ENCODE measurements at places on chromosomes 5 and 9.

DNA sequence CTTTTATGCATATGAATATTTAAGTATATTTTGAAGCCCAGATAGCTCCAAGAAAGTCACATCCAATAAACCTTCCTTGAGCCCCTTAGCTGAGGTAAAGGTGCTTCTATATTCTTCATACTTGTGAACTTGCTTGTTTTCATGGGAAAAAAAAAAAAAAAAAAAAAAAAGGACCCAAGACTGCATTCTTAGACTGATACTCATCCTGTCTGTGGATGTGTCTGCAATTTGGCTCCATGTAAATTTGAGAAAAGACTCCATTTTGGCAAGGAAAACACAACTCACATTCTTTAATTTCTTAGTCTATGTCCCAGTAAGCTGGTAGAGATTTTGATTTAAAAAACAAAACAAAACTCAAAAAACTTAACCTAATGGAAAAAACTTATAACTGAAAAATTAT is 238.3 kb downstream of the FBXL17 start:
- no peak for DNase-seq

DNA sequence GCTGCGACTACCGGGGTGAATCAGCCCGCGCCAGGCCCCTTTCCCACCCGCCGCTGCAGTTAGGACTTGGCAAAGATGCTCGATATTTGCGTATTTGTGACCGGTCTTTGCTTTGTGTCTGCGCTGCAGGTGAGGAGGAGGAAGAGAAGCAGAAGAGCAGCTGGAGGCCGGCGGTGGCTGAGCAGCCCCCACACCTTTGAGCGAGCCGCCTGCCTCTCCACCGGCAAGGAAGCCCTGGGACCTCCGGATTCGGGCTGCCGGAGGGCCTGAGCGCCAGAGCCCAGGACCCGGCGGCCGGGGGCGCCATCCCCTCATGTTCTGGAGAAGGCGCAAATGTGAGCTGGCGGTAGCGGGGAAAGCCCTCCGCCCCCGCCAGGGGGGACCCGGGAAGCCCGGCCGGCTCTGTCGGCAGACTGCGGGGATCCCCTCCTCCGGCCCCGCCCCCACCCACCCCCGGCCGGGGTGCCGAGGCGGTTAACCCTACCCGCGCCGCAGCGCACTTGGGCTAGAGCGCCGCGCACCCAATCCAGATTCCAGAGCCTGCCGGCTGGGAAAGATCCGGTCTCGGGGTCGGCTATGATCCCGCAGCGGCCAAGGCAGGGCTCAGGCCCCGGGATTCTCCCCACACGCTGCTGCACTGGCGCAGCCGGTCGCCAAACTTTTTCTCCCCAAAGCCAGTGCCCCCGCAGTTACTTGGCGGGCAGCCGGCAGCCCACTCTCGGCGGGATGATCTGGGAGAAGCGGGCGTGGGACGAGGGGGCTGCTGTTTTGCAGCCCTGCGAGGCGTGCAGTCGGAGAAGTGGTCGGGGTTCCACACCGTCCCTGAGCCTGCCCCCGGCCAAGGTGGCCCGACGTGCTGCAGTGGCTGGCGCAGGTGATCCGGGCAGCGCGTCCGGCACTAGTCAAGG is 800 bp upstream of the KCNN2 start:
- DNase-seq, result peak; percentile 17

- DNase-seq, result no peak
Observed at GRCh38 chr5:77231471-77232138, 21.1 kb downstream of the PDE8B start.

DNA sequence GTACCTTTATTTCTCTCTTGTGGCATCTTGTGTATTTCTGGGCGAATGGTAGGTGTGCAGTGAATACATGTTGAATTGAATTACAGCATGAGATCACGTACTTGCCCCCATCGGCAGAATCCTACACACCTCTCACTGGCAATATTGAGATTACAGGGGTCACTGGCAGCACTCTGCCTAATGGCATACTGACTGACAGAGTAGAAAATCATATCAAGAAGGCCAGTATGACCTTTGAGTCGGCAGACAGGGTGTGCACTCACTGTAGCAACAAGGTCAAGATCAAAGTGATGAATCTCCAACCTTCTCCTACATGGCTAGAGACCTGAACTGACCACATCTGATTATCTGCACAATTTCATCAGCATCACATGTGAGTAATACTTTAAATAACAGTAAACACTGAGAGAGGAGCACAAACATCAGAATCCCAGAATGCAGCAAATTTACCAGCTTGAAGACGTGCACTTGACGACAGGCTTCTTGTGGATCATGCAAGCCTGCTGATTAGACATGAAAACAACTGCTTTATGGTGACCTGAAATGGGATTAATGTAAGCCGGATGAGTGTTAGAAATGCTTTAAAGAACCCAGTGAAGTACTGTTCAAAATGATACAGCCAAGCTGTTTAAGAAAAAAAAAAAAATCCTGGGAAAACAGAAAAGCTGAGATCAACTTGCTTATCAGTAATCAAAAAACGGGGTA is 267.1 kb upstream of the EFNA5 start:
- no peak for DNase-seq

GRCh38 chr9:4287886-4288588 is 11.8 kb downstream of the GLIS3 start:
- no peak for DNase-seq

DNA sequence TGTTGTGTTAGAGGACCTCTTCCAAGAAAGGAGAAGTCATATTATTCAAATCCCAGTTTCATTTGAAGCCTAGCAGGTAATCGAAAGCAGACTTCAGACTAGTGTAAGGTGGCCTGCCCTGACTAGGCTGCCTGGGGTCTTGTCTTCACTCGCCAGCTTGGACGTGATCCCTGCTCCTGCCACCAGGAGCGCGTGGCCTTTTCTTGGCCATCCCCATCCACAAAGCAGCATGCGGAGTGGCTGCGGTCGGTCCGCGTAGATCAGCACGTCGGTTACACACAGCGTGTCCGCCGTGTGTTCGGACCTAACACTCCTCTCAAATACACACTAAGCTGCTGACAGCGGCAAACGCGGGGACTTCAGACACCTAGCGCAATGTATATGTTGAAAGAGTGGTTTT is 37.3 kb downstream of the CFAP77 start:
- no peak for DNase-seq

GRCh38 chr5:89441965-89442364 is 559.0 kb upstream of the MEF2C start:
- no peak for DNase-seq

- DNase-seq, result no peak
Observed at GRCh38 chr9:132873403-132873802, 4.7 kb downstream of the AK8 start.

DNA sequence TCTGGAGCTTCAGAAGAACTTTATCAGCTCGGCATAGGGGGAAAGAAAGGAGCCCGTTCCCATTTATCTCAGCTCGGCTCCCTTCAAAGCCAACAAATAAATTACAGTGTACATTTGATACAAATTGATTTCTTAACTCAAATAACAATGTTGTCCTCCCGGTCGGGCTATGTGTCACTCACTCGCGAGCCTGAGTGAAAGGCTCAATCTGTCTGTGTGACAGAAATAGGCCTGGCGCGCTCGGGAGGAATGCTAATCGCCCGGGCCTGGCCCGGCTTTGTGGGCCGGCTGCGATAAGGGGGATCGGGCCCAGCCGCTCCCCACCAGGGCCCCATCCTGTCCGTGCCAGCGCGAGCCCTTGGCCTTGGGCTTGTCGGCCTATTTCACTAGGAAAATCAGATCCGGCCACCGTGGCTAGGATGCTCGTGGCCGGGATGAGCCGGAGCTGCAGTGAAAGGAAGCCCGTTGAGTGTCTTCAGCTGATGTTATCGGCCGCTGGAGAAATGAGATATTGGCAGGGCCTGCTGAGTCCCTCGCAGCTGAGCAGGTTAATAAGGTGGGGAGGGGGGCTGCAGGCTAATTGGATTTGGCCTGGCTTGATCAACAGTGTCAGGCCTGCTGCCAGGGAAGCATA is 258.7 kb downstream of the IRX1 start:
- DNase-seq, result no peak

DNA sequence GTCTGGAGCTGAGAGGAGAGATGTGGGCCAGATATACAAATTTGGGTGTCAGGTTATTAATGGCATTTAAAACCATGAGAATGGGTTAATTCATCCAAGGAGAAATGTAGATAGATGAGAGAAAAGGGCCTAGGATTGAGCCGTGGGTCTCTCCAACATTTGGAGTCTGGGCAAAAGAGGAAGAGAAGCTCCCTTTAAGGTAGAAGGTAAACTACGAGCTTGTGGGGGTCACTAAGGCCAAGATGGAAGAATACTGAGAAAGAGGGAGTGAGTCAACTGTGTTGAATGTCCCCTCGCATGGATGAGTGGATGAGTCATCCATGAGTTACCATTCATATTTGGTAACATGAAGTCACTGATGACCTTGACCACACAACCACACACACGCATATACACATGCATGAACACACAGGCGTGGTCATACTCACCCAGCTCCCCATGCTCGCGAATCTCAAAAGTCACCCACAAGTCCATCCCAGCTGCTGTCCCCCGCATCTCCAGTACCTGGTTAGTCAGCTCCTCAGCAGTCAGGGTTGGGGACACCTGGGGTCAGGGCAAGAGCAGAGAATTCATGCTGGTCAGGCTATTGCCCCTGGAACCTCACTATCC is 6.8 kb upstream of the FCHSD1 start:
- DNase-seq, result no peak

GRCh38 chr9:81417941-81418340 is 271.4 kb downstream of the TLE1 start:
- DNase-seq, result no peak

Data from NCI-H1048 (cell line).